HCT116 (cell line): ENCODE measurements at places on chromosomes 3 and 15. TPM values are rescaled to one million over a fixed set of nuclear protein-coding genes. Genes with fewer than 3 reads are reported as not detected.

LRRC2 gene
- not detected for total RNA-seq

GNB4 gene
- total RNA-seq, result 0.10 TPM

WDR93 gene
- 0.42 TPM for total RNA-seq

KNG1 gene
- total RNA-seq, result 0.25 TPM

FETUB gene
- total RNA-seq, result not detected

BTLA gene
- total RNA-seq, result 0.17 TPM

DNA sequence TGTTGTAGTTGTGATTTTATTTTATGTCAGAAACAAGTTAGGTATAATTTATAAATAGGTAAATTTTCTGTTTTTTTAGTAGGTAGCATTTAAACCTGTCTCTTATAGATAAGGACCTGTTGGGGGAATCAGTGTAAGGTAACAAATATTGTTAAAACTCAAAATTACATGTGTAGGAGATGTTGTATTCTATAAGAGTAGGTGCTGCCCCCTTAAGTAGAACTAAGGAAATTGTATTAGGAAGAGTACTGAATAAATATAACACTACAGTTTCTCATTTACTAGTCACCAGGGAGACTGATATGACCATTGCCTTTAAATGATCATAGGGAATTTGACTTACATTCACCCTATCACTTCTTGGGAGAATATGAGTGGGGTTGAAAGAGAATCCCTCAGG lies 31.2 kb downstream of the SLC25A36 start:
- peaks cover 29% of the 10 kb centered on the region for H3K36me3 ChIP-seq
- no peak overlapping the region for H3K27ac ChIP-seq
- no peak overlapping the region for H3K4me3 ChIP-seq
- H3K4me1 ChIP-seq, result no peaks in the 10 kb centered on the region
- DNase-seq, result no peak

- H3K4me1 ChIP-seq, result no peaks in the 10 kb centered on the region
- H3K36me3 ChIP-seq, result no peaks in the 10 kb centered on the region
- no peak overlapping the region for H3K27ac ChIP-seq
- H3K4me3 ChIP-seq, result no peak overlapping the region
- peak; percentile 8 for DNase-seq
Observed at GRCh38 chr3:148957586-148957985, 33.8 kb upstream of the GYG1 start.

- no peak overlapping the region for H3K27ac ChIP-seq
- no peak overlapping the region for H3K4me3 ChIP-seq
- no peak for DNase-seq
- no peaks in the 10 kb centered on the region for H3K4me1 ChIP-seq
- H3K36me3 ChIP-seq, result no peaks in the 10 kb centered on the region
Observed at GRCh38 chr3:112338021-112338726, 5.2 kb downstream of the CD200 start.

GRCh38 chr3:36840453-36840921 lies 76.1 kb upstream of the DCLK3 start:
- no peaks in the 10 kb centered on the region for H3K27me3 ChIP-seq
- no peak overlapping the region for H3K27ac ChIP-seq
- H3K4me1 ChIP-seq, result peaks cover 2% of the 10 kb centered on the region; the same call in 1 of the 2 replicates
- no peak for DNase-seq

DNA sequence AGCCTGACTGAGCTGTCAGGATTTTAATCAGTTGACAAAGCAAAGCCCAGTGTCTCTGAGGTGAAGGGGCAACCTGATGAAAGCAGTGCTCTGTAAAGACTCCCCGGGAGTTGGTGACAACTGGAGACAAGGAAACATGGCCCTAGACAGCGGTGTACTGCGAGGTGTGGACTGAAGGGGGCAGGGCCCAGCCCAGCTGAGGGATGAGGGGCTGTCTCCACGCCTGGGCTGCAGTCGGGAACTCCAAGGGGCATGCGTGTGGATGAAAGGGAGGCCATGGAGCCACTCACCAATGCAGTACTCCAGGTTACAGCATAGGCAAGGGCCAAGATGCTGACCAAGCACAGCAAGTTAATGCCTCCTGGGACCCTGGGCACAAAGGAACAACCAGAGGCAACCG lies 45.1 kb downstream of the SCAP start:
- DNase-seq, result no peak
- no peak overlapping the region for H3K4me3 ChIP-seq
- H3K36me3 ChIP-seq, result peaks cover 3% of the 10 kb centered on the region; the same call in 1 of the 2 replicates
- H3K27me3 ChIP-seq, result no peaks in the 10 kb centered on the region

GRCh38 chr3:101096444-101096843 lies 103.2 kb upstream of the ABI3BP start:
- H3K36me3 ChIP-seq, result no peaks in the 10 kb centered on the region
- no peak overlapping the region for H3K4me3 ChIP-seq
- no peak for DNase-seq

DNA sequence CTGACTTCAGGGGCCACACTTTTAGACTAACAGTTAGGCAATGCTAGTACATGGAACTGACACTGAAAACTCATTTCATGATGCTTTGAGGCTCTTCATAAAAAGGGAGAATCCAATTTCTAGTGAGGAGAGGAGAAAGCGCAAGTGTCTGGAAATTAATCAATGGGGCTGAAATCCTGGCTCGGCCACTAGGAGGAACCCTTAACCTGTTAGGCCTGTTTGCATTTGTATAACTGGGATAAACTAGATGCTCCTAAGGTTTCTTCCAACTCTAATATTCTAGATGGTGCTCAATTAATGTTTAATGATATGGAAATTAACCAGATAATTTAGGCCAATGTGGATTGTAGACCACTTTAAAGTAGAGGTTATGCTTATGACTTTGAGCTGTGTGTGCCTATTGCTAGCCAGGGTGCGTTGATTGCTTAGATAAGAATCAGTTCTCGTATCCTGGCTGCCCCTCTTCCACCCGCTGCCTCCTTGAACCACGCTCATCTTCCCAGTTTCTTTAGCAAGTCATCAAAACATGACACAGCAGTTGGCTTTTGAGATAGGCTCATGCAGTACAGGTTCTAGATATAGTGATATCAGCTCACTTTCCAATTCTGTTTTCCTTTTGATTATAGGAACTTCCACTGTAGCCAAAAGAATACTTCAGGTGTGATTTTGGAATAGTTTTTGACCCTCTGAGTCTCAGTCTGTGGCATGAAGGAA lies 16.8 kb upstream of the CRBN start:
- no peak overlapping the region for H3K27ac ChIP-seq
- DNase-seq, result peak; percentile 4

- H3K36me3 ChIP-seq, result no peaks in the 10 kb centered on the region
- H3K4me1 ChIP-seq, result peaks cover 19% of the 10 kb centered on the region
- no peak for DNase-seq
- H3K27ac ChIP-seq, result no peak overlapping the region
Observed at GRCh38 chr3:11118181-11118682, 36.1 kb upstream of the HRH1 start.

- no peak for DNase-seq
- no peaks in the 10 kb centered on the region for H3K27me3 ChIP-seq
- no peaks in the 10 kb centered on the region for H3K36me3 ChIP-seq
Observed at GRCh38 chr3:161598639-161599038, 102.0 kb downstream of the OTOL1 start.

- no peaks in the 10 kb centered on the region for H3K4me1 ChIP-seq
- no peaks in the 10 kb centered on the region for H3K27me3 ChIP-seq
- no peaks in the 10 kb centered on the region for H3K36me3 ChIP-seq
- DNase-seq, result no peak
Observed at GRCh38 chr3:157491136-157491535, 12.1 kb downstream of the VEPH1 start.

- H3K27me3 ChIP-seq, result peaks cover 31% of the 10 kb centered on the region
- no peaks in the 10 kb centered on the region for H3K4me1 ChIP-seq
- H3K27ac ChIP-seq, result no peak overlapping the region
- no peak overlapping the region for H3K4me3 ChIP-seq
- DNase-seq, result no peak
- H3K36me3 ChIP-seq, result no peaks in the 10 kb centered on the region
Observed at GRCh38 chr3:37745921-37746320, 115.8 kb upstream of the CTDSPL start.

- H3K4me1 ChIP-seq, result no peaks in the 10 kb centered on the region
- no peak overlapping the region for H3K27ac ChIP-seq
- no peak for DNase-seq
- no peaks in the 10 kb centered on the region for H3K36me3 ChIP-seq
Observed at GRCh38 chr15:48086576-48086975, 34.2 kb upstream of the SLC24A5 start.

GRCh38 chr3:176609361-176609760 lies 587.9 kb downstream of the TBL1XR1 start:
- DNase-seq, result no peak
- H3K4me1 ChIP-seq, result no peaks in the 10 kb centered on the region
- H3K27me3 ChIP-seq, result no peaks in the 10 kb centered on the region
- H3K36me3 ChIP-seq, result no peaks in the 10 kb centered on the region
- H3K27ac ChIP-seq, result no peak overlapping the region

DNA sequence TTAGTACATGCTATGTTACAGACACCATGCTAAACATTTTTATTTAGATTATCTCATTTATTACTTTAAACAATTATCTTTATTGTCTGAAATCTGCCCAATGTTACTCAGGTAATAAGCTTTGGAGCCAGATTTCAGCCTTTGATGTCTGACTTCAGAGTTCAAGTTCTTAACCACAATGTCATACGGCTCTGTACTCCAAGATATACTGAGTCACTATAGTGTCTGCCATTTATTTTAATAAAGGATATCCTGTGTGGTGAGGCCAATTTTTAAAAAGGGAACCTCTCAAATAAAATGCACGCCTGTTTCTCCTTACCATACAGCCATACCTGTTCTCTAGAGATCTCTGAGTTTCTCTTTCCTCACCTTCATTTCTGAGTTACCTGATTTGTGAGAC lies 193.1 kb downstream of the EPHA3 start:
- no peaks in the 10 kb centered on the region for H3K27me3 ChIP-seq
- no peak overlapping the region for H3K4me3 ChIP-seq

- H3K36me3 ChIP-seq, result no peaks in the 10 kb centered on the region
- H3K27ac ChIP-seq, result no peak overlapping the region
- no peak overlapping the region for H3K4me3 ChIP-seq
- H3K27me3 ChIP-seq, result peaks cover 16% of the 10 kb centered on the region; the same call in 1 of the 2 replicates
Observed at GRCh38 chr15:91535856-91536500, 317.5 kb upstream of the SLCO3A1 start.

DNA sequence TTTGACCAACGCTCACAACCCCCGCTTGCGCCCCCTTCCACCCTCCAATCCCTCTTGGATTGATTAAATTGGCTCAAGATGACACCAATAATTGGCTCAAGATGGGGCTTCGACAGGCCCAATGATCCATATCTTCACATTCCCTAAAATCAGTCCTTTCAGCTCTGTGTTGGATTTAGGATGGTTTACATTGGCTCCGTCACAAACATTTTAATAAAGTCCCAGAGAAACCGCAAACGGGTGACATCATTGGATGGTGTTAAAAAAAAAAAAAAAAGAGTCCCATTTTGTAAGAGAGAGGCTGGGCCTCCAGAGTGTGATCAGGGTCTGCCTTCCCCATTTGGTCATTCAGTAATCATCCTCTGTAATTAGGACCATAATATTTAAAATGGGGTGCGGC lies 113.4 kb upstream of the MRPS22 start:
- no peaks in the 10 kb centered on the region for H3K36me3 ChIP-seq
- H3K4me1 ChIP-seq, result no peaks in the 10 kb centered on the region
- no peak for DNase-seq
- H3K4me3 ChIP-seq, result no peak overlapping the region
